Esophagus muscularis mucosa (tissue), 4 donors: ENCODE measurements at places on chromosomes 13 and 19.

- no peak for DNase-seq
Observed at GRCh38 chr19:2863816-2864215, 3.3 kb upstream of the ZNF556 start.

- peak; percentile 53 for DNase-seq
Observed at GRCh38 chr19:32392901-32393300, 12.7 kb upstream of the DPY19L3 start.

DNA sequence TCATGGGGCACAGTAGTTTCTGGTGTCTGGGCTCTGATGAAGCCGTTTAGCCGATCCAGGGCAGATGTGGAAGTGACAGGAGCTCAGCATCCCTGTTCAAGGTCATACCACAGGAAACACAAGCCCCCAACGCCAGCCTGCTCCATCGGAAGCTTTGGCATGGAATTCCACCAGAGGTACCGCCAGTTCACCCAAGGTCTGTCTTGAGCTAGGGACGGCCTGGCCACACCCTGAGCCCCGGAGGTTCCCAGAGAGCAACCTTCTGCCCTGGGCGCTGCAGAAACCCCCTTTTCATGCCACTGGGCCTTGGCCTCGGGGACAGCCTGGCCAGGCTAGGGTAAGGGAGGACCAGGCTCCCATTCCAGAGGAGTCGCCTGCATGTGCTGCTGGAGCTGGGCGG is 39.4 kb upstream of the TPM4 start:
- no peak for DNase-seq

GRCh38 chr13:20195801-20196200 is 3.1 kb upstream of the GJB2 start:
- DNase-seq = peak; percentile 83

DNA sequence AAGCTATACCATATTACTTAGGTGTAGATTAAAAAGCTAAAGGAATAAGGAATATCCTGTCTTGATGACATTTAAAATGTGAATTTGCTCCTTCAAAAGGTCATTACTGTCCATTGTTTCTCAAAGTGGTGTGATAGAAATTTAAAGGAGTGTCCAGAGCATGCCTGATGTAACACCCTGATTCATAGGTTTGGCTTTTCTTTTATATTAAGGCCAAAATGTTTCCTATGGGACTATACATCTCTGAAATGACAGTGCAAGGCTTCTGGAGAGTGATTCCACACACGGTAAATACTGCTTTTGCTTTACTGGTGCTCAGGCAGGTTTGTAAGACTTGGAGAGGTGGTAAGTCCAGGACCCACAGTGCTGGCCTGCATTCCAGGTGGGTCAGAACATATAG is 289.9 kb downstream of the RFC3 start:
- no peak for DNase-seq
